GM23338 (cell line): ENCODE measurements at places on chromosomes 7 and 10.

- DNase-seq: no peak
Measured at GRCh38 chr7:152643979-152644559, 31.9 kb downstream of the XRCC2 start.

DNA sequence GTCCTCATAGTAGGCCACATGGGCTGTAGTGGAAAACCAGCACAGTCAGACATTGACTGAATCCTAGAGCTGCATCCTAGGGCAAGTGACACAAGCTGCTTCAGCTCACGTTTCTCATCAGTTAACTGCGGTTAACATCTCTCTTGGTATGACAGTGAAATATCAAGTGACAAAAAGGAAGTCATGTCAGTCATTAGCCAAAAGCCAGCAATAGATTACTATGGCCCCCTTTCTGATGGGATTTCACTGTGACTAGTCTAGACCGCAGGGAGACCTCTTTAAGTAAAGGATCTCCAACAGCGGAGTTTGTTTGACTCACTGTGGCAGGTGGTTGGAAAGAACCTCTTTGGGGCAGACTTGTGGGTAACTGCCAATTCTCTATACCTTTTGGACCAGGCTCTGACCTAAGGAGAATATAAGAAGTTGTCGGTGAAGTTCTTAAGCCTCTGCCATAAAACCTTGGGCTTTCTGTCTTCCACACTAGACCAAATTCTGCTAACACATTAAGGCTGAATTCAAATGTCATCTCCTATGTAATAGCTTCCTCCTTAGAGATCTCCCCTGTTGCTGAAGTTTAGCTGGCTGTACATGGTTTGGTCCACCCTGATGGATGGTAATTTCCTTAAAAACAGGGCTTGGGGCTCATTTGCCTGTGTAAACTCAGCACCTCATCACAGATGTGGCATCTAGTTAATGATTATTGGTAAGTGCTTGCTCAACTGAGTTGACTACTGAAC, 115.3 kb downstream of the SGMS1 start:
- no peak for DNase-seq

- no peak for DNase-seq
Measured at GRCh38 chr7:71509381-71509780, 377.4 kb downstream of the GALNT17 start.

DNA sequence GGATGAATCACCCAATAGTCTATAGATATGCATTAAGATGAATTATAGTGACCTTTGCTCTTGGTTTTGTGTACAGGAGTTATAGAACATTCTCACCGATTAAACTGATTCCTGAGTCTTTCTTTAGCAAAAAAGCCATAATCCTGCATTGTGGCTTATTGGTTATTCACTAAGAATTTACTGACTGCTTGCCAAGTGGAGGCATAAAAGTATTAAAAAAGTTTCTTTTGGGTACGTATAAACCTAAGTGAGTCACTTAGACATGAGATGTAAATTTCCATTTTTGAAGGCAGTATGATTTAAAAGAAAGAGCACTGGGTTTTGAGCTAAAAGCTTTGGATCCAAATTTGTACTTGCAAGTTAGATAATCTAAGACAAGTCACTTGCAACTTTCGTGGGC, 100.7 kb downstream of the CDK6 start:
- DNase-seq: no peak

GRCh38 chr7:35967366-35968139, 166.7 kb downstream of the SEPTIN7 start:
- DNase-seq: peak; percentile 40

DNA sequence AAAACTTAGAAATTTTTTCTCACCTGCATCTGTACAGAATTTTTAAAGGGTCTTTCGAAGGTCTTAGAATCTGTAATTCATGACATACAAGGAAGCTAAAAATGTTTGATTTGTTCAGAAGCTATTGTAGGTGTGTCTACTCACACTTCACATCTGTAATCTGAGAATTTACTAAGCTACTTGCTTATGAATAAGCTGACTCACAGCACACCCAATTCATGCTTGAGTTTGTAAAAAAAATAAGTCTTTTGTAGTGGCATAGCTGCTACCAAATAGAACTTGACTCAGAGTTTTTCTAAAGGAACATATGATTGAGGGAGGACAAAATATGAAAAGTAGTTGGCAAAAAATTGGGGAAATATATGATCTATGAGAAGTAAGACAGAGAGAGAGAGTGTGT, 12.7 kb upstream of the AGR2 start:
- DNase-seq: no peak

- peak; percentile 88 for DNase-seq
Measured at GRCh38 chr10:58963723-58964124, 212.7 kb upstream of the PHYHIPL start.
